Naive thymus-derived CD8-positive, alpha-beta T cell (primary cell): ENCODE measurements at places on chromosomes 1 and 21.
A peak's percentile ranks its signal among the peaks of the same experiment; 100 is the strongest.

DNA sequence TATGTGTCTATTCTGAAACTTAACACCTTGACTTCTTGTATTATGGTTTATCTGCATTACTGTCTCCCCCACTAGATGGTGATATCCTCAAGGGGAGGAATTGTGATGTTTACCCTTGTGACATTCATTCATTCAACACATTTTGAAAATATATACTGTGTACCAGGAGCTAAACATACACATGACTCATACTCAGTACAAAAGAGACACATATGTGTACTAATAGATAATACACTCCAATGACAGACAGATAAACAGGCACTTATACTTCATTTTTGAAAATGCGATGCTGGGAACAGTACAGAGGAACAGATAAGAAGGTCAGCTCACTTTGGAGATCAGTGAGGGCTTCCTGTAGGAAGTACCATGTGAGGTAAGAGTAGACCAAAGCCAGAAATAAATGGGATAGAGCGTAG lies 8.9 kb upstream of the RAB3GAP2 start:
- no peak for DNase-seq

GRCh38 chr1:31799895-31800673 lies 15.7 kb downstream of the SPOCD1 start:
- no peak for DNase-seq

DNA sequence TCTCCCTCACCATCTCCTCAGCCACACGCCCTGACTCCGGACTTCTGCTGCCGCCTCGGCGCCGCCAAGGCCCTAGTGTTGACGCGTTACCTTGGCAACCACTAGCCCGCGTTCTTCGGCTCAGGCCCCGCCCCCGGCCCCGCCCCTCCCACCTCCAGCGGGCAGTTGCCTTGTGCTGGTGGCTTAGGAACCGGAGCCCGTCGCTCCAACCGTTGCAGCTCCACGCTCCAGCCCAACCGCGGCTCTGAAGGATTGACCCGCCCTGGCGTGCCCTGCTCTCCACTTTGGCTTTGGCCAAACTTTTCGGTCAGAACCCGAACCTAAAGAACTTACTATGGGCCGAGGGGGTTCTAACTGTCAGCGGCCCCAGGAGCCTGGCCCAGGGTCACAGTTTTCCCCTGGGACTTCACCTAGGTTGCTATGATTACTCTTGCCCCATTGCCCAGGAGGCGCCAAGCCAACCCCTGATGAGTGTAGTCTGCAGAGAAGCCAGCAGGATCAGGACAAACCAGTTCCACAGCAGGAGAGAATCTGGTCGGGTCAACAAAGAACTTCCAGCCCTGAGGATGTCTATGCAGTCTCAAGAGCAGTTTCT lies at the start of gene CFAP45:
Gene CFAP45, minus strand, starts transcription at position 80 of the 595 bp plus-strand sequence. Its CDS starts 67 bp downstream, at position 13.
- DNase-seq = no peak

DNA sequence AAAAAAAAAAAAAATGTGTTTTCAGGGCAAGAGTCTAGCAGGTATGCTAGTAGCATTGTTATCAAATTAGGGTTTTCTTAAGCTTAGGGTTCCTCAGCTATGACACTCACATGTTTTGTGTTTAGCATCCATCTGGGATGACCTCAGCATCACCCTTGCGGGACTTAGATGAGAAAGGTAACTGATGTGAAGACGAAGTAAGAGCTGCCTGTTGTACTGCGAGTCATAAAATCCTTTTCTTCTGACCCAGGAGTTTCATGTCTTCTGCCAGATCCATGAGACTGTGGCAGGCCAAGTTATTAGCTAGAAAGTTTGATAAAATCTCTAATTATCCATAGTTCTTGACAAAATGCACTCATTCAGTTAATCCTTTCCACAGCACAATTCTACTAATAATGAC lies 1251.1 kb downstream of the AMY1C start:
- no peak for DNase-seq

DNA sequence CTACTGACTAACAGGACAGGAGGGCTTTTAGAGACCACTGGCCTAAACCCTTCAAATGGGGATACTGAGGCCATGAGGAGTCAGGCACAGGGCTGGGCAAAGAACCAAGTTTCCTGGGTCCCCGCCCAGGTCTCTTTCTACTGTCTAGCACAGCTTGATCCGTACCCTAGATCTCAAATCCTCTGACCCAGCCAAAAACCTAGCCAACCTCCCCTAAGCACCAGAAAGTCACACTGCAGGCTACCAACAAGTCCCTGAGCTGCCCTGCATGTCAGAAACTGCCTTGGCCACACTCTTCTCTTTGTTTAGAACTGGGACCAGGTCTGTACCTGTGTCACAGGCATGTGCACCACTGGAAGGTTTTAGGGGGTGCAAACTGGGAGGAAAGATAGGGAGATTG lies 33.6 kb downstream of the AHDC1 start:
- DNase-seq = no peak

GRCh38 chr1:91778964-91779363 lies 107.0 kb downstream of the TGFBR3 start:
- no peak for DNase-seq

- no peak for DNase-seq
Observed at GRCh38 chr21:33908760-33909159, 6.8 kb downstream of the ATP5PO start.

DNA sequence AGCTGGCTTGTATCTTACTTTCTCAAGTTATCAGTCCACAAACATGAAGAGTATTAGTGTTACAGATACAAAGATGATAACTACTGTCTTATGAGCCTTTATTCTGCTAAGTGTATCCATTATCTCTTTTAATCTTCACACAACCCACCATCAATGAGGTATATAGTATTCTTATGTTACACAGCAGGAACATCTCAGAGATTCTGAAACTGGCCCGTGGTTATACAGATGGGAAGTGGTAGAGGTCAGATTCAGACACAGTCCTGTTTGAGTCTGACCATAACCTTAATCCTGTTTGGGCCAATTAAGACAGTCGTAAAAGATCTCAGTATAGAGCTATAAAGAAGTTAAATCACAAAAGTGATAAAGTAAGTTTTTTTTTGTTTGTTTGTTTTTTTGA lies 5.1 kb upstream of the TMEM269 start:
- no peak for DNase-seq

- no peak for DNase-seq
Observed at GRCh38 chr1:117631359-117632160, 25.7 kb downstream of the TENT5C start.

GRCh38 chr1:74145086-74145485 lies 52.9 kb downstream of the LRRIQ3 start:
- DNase-seq = no peak

DNA sequence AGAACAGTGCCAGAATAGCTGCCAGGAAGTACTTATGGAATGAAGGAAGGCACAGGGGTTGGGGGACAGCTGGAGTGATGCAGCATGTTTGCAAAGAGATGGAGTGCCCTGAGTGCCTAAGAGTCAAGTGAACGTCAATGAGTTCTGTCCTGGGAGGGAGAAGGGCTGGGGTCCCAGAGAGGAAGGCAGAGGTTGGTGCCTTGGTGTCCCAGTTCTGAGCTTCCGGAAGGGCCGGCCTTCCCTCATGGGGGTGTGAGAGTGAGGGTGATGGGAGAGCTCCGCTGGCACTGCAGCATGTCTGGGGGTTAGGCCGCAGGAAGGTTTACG lies 17.6 kb downstream of the NES start:
- no peak for DNase-seq

GRCh38 chr1:36321119-36321951 lies 2.1 kb downstream of the EVA1B start:
- DNase-seq = peak; percentile 36

DNA sequence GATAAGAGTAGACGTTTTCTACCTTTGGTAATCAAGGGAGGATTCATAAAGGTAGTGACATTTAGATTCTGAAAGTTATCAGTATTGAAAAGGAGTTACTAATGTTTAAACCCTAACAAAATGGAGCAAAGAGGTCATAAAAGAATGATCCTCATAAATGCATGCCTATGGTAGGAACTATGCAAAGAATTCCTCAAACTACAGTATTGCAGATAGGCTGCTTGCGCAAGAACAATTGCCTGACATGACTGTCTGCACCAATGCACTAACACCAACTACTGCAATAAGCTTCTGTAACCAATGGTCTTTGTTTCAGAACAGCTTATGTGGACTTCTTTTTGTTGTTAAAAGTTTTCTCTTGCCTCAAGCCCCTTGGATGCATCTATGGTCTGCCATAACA lies 597.3 kb upstream of the ADGRL4 start:
- no peak for DNase-seq

DNA sequence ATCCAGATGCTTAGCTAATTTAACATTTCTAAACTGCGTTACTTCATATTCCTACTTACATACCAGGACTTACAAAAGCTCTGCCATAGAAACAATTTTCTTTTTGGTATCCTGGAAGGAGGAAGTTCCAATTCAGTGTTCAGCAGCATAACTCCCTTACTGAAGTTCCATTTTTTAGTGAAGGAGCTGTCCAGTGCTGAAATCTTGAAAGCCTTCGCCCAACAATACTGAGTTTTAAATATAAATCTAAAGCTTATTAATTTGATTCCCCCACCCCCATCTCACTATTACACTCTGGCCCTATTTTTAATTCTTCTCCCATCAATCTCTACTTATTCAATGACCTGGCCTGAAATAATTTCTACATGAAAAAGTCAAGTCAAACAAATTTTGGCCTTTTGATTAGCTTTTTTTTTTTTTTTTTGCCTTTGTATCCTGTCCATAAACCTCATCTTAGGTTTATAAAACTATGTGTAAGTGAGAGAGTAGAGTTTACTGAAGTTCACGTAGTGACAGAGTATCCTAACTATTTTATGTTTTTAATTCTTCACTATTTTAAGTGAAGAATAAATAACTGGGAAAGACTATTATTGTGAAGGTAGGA lies 323.0 kb upstream of the PLD5 start:
- no peak for DNase-seq

DNA sequence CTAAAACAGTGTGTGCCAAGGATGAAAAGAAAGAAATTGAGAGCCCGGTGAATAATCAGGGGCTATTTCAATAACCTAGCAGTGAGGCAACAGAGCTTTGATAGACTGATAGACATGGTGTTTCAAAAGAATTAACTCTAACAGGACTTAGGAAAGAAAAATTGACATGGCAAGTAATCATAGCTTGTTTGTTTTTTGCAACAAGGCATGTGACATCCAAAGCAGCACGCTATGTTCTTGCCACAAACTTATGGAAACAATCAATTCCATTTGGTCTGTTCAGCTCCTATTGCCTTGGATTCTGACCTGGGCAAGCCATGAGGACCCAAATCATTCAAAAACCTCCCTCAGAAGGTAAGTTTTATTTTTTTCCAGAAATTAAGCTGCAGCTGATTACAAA lies 608.5 kb downstream of the SMYD3 start:
- no peak for DNase-seq

- no peak for DNase-seq
Observed at GRCh38 chr1:199725002-199725565, 302.4 kb upstream of the NR5A2 start.

GRCh38 chr1:24470592-24470991 lies 32.0 kb upstream of the RCAN3 start:
- no peak for DNase-seq

DNA sequence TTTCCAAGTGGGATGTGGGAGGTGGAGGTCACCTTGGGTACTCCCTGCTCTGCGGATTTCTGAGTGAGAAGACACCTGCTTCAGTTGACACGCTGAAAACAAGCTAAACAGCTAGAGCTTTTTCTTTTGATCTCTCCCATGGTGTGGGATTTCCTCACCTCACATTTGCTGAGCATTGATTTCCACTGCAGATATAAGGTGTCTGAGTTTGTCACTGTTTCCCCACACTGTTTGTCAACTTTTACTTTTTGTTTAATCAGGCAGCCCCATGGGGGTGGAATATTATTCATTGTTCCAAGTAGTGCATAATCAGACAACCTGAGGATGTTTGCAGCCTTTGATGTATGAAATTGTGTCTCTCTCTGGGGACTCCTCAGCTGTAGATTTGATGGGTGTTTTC lies 49.5 kb downstream of the FASLG start:
- peak; percentile 42 for DNase-seq

DNA sequence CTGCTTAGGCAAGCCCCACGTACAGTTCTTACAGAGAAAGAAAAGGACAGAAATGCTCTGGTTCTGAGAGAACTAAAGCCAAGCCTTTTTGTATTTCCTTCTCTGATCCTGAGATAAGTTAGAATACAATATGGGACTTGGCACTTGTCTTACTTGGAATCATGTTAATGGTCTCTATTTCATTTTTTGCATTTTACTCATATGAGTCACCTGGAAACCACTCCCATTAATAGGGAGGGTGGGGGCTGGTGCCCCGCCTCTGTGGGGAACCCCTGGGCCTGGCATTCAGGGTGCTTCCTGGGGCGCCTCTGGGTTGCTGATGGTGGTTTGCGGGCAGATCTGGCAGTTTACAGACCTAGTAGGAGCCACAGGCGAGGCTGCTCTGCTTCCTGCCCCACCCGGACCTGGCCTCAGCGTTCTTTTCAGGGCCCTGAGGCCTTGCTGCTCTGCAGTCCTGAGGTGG lies 26.7 kb downstream of the TSPAN2 start:
- peak; percentile 75 for DNase-seq

- no peak for DNase-seq
Observed at GRCh38 chr1:42962641-42963377, 4.1 kb upstream of the SLC2A1 start.

GRCh38 chr1:159007726-159008125 lies 2.0 kb upstream of the IFI16 start:
- DNase-seq = no peak

GRCh38 chr1:70247768-70248167 lies 26.6 kb downstream of the SRSF11 start:
- DNase-seq = no peak

DNA sequence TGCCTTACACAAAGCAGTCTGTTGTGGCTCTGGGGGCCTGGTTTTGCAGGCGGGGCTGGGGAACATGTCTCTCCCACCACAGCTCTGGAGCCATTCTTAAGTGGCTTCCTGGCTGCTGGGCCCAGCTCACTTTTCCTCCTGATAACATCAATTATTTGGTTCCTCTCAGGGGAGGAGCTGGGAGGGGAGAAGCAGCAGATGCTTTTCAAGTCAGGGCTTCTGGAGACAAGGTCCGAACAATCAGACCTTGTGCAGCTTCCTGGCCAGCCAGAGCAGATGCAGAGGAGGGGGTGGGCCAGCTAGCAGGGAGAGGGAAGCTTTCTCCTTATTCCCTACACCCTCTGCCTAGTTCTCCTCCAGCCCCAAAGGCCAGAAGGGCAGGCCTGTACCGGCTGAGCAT lies 3.7 kb upstream of the PAQR6 start:
- DNase-seq = no peak

DNA sequence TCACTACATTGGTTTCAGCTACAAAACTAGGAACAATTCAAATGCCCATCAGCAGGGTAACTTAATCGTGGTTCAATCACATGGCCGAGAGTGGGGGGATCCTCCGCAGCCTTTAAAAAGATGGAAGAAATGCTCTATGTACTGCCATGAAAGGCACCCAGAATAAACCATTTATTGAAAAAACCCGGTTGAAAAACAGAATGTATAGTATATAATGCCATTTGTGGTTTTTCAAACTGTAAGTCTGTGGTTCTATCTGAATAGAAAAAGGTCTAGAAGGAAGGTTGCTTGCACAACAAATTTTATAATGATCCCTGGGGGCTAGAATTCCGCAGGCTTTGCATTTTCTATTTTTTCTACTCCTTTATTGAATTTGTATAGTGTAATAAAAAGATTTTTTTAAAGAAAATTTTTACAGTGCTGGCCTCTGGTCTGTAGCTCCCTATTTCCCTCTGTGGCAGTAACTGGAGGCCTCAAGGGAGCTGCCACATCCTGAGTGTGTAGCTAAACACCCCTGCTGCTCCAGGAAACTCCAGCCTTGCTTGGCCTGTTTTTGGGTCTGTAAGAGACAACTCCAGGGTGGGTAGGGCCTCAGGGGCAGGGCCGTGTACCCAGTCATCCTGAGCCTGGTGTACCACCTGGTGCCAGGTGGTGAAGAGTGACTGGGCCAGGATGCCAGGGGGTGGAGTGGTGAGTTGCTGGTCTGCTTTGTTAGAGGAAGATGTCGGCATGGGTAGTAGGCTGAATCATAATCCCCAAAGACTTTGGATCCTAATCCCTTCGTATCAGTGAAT lies 51.5 kb upstream of the EPS8L3 start:
- DNase-seq = no peak
